CMK (cell line): ENCODE measurements at places on chromosomes 2 and 18.

DNA sequence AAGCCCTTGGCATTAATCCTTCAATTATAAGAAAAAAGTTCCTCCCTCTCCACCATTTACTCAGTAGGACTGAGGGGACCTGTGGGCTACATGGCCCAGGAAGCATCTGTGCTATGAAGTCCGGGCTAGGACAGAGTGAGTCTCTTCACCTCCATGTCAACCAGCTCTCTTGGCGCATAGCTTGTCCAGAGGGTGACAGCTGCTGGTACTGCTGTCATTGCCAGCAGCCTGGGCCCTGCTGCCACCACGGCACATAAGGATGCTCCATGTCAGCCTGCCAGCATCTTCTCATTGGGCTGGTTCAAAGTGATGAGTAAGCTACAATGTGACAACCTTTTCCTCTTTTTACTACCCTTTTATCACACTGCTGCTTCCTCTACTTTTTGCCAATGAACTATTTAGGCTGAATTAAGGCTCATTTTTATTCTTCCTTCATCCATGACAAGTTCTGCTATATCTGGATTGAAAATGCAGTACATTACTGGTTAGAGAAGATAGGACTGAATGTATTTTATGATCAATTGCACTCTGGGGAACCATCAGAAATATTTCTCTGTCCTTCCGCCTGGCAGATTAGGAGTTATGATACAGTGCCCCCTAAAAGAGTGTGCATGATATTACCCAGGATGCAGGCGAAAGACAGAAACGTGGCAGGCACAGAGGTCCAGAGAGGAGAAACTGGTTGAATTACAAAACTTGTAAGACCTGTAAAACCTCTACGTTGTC is 258.9 kb upstream of the TNP1 start:
- no peak for DNase-seq

GRCh38 chr2:151808258-151809072 is 19.8 kb downstream of the ARL5A start:
- no peak for DNase-seq

GRCh38 chr2:108571286-108571685 is 37.0 kb downstream of the LIMS1 start:
- no peak for DNase-seq

- no peak for DNase-seq
Measured at GRCh38 chr2:191832668-191833067, 14.2 kb downstream of the CAVIN2 start.

DNA sequence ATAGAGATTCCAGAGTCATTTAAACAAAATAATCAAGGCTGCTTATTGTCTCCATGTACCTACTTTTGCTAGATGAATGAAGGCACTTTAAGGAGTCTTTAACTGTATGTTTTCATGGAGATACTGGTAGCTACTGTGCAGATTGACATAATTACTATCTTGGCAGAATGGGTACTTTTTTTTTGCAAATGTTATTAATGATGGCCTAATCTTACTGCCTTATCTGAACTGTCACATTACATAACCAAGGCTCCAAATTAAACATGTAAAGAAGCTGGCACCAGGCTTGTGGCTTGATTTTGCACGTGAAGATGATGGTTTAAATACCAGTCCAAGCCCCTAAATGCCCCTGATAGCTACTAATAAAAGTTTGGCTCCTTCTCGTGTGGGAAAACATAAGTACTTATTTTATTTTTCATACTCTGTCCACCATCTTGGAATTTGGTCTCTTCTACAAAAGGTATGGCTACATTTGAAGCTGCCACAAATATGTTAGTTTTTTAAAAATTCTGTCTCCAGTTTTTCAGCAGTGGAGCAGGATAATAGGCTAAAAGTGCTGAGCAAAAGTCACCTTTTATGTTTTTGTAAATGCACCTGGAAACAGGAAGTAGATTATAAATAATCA is 4.1 kb downstream of the TRIB2 start:
- no peak for DNase-seq

DNA sequence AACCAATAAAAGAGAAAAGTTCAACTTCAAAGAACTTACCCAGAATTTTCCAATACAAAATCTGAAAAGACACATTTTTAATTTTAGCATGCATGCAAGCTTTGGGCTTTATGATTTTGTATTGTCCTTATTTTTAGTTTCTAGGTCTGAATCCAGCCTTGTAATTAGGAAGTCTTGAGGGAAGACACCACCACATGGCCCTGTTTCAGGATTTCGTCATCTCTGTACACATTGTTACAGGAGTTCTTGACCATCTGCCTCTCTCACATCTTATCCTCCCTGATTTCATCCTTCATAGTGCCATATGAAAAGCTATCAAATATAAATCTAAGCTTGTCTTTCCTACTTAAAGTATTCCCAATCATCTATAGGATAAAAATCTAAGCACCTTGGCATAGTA is 176.1 kb downstream of the TXNL1 start:
- no peak for DNase-seq

- no peak for DNase-seq
Measured at GRCh38 chr2:96541398-96542152, 5.0 kb downstream of the ARID5A start.

- DNase-seq: no peak
Measured at GRCh38 chr2:157722580-157723234, 94.0 kb upstream of the ACVR1C start.

DNA sequence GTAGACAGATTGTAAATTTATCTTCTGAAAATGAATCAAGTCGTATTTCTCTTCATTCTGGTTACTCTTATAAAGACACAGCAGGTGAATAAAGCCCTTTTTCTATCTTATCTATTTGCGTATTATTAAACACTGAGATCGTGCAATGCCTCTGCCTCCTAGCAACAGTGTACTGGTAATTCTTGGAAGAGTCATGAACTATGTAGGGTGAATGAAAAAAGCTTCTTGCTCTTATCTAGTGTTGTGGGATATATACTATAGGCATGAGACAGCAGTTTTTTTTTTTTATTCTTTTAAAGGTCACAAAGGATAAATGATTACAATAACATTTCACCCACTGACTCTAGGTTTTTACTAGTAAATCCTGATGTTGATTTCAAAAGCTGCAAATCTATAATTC is 324.2 kb downstream of the PDE11A start:
- no peak for DNase-seq

GRCh38 chr18:76384114-76384790 is 110.8 kb downstream of the ZNF516 start:
- DNase-seq: no peak

GRCh38 chr2:158890296-158890905 is 78.0 kb upstream of the TANC1 start:
- no peak for DNase-seq

DNA sequence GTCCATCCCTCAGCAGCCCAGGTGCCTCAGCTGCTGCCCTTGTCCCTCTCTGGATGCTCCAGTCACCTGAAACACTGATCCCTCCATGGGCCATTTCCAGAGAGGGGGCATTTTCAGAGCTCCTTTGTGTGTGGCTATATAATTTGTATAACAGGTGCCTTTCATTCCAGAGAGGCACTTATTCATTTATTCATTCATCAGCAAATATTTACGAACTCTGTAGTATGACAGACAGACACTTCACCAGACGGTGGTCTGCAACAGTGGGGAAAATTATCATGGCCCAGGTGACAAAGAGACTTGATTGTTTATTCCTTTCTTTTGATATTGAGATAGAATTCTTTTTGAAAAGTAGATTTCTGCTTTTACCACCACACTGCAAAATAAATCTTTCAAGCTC is 361.7 kb downstream of the TMEM182 start:
- DNase-seq: no peak

- no peak for DNase-seq
Measured at GRCh38 chr2:238985041-238985729, 137.3 kb downstream of the TWIST2 start.

- no peak for DNase-seq
Measured at GRCh38 chr18:66819235-66819634, 215.3 kb upstream of the CDH19 start.

- DNase-seq: no peak
Measured at GRCh38 chr2:129400826-129401225, 578.6 kb upstream of the RAB6C start.

DNA sequence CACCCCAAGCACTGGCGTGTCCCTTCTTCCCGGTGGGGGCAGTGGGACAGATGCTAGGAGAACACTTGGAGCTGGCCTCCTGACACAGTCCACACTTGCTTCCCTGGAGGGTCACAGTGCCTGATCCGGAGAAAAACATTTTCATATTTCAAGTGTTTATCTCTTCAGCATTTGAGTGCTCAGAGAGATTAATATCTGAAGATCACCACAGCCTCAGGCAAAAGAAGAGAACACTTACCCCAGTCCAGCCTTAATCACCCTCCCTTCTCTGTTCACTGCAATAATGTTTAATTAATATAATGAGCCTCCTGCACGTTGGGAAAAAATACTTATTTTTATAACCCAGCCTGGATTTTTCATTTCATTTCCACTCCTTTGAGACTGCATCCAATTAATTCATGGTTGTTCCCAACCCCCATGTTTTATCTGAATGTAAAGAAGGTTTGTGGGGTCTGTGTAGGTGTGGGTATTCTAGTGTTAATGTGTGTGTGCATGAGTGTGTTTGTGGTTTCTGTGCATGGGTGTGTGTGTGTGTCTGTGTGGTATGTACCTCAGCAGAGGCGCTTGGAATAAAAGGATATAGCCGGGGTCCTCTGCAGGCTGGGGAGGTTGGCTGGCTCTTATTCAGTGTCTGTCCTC is 72.1 kb downstream of the NRP2 start:
- no peak for DNase-seq

GRCh38 chr2:235270956-235271355 is 222.9 kb upstream of the AGAP1 start:
- DNase-seq: peak; percentile 85

DNA sequence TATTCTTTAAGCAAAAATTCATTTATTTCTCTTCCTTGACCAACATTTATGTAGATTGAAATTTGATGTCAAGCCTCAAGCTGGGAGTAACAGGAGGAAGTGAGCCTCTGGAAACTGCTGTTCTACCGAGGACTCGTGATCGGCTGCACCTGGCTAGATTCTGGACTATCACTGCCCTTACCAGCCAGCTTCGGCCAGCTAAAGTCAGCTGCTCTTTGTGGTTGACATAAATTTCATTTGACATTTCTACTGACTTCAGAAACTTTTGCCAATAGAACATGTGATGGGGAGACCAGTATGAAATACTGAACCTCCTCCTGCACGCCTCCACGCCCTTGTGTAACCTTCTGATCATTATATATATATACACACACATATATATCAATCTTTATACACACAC is 74.2 kb upstream of the RGPD5 start:
- no peak for DNase-seq

DNA sequence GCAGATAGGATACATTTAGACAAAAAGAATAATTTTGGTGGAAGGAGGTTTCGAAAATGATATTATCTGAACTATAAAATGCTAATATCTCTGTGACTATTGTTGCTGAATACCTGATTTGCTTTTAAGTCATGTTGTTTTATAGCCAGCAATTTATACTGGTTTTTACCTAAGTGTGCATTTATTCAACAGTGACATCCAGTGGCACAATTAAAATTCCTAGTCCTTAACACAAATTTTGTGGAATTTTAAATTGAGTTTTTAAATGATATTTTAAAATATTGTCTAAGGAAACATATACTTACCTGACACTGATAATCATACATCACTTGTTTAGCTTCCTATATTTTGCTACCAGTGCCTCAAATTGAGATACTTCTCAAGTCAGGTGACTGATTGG is 144.8 kb downstream of the ARHGAP28 start:
- DNase-seq: no peak

DNA sequence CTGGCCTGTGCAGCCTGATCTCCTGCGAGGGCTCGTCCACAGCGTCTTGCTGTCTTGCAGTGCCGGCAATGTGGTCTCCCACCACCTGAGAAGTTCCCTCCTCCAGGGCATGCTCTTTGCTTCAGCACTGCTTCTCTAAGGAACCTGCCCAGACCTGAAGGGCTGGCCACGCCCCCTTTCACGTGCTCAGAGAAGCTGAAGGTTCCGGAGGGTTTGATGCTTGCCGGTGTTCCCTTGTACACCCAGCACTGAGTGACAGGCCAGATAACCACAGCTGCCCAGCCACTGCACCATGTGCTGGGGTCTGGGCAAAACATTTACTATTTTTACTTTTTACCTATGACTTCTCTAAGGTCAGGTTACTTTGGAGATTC is 1.7 kb upstream of the POLR2D start:
- DNase-seq: no peak

DNA sequence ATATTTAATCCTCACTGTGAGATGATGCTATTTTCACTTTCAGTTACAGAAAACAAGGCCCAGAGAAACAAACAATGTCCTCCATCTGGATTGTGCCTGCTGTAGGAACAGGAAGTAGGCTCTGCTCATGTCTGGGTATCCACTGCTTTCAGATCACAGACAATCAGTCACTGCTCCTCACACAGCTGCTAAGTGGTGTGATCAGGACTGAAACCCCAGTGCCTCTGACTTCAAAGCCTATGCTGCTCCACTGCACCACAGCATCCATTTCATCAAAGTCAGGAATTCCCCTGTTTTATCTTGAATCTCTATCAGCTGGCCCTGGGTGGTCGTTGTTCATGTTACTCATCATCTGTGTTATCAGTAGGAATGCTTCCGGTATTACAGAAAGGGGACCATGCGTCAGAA is 303.8 kb upstream of the TRIB2 start:
- DNase-seq: peak; percentile 18

DNA sequence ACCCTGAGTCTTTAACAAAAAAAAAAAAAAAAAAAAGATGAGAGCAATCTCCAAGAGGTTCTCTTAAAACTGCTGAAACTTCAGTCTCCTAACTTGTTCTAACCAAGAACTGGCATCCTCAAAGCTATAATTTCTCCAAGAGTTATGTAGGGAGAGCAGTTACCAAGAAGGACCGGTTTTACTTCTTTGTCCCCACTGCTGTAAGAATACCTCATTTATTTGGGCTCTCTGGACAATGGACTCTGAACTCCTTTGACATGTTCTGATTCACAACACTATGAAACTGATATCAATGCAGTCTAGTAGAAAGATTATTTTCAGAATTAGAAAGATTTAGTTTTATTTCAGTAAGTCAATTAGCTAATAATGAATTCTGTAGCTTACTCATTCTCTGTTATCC is 84.5 kb upstream of the DTNB start:
- no peak for DNase-seq

GRCh38 chr18:79508565-79509535 is 113.1 kb downstream of the NFATC1 start:
- no peak for DNase-seq
